Esophagus muscularis mucosa (tissue), 4 donors: ENCODE measurements at places on chromosomes 2 and 18.

GRCh38 chr18:36608107-36608506 lies 220.7 kb downstream of the TPGS2 start:
- DNase-seq = no peak

DNA sequence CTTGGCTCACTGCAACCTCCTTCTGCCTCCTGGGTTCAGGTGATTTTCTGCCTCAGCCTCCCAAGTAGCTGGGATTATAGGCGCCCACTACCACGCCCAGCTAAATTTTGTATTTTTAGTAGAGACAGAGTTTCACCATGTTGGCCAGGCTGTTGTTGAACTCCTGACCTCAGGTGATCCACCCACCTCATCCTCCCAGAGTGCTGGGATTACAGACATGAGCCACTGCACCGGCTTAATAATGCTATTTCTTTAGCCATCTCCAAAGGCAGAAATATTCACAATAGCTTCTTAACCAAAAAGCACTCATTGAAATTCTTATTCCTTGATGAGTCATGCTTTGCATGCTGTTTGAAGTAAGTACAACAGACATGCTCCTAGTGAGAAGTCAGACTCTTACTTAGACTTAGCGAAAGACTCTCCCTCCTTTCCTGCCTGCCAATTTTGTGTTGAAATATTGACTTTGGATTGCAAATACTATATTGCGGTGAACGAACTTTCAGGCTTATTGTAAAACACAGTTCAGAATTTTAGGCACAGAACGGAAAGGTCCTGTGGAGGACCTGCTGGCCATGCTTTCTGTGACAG lies 4.4 kb downstream of the ACTR3 start:
- DNase-seq = no peak

DNA sequence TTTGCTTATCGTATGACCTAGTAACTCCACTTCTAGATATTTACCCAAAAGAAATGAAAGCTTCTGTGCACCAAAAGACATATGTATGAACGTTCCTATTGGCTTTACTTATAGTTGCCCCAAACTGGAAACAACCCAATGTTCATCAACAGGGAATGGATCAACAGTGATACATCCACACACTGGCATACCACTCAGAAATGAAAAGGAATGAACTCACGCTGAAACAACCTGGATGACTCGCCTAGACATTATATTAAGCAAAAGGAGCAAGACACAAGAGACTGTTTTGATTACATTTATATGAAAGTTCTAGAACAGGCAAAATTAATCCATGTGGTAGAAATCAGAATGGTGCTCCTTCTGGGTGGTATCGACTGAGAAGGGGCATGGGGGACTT lies 18.9 kb downstream of the ADRA2B start:
- DNase-seq = no peak

GRCh38 chr2:20211860-20212458 lies 13.0 kb downstream of the SDC1 start:
- DNase-seq = no peak

- peak; percentile 21 for DNase-seq
Measured at GRCh38 chr18:6204476-6204875, 210.2 kb downstream of the L3MBTL4 start.

DNA sequence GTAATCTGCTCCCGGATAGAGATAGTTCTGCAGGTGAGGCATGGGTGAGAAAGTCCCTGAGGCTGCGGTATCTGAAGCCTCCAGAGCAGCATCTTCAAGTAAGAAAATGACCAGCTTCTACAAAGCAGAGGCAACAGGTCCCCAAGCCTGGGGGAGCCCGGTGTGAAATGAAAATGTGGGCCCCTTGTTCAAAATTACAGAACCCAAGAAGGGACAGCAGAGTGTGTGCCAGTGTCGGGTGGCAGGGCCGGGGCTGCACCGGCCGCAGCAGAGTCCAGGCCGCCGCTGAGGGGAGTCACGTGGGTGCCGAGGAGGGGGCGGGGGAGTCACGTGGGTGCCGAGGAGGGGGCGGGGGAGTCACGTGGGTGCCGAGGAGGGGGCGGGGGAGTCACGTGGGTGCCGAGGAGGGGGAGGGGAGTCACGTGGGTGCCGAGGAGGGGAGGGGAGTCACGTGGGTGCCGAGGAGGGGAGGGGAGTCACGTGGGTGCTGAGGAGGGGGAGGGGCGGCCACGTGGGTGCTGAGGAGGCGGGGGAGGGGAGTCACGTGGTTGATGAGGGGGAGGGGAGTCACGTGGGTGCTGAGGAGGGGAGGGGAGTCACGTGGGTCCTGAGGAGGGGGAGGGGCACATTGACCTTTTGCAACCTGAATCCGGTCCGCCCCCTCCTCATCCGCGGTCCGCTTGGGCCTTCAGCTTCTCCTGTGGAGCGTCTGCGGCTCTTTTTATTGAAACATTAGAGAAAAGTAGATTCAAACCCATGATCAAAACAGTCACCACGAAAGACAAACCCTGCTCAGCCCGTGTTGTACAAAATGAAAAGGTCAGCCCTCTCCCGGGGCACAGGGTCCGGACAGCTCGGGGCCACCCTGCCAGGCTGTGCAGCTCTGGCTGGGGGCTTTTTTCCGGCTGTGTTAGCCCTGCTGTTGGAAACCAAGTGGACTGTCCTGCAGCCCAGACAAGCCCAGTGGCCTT lies 10.4 kb downstream of the COLEC11 start:
- peak; percentile 81 for DNase-seq

DNA sequence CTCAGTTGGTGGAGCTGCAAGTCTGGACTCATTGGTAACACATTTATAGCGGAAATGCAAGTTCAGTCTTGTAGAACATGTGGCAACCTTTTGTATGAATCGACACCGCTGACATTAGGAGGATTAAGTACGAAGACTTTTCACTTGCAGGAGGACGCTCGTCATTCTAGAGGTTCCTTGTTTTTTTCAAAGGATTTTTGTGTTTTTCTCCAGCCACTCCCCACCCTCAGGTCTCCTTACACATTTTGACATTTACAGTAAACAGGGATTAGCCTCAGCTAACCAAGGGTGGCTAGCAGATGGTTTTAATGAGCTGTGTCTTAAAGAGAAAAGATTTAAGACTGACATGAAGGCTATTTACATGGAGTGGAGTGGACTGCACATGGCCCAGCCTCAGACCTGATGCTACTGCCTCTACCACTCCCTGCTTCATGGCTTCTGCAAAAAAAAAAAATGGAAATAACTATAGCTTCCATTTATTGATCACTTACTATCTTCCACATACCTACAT lies 173.8 kb downstream of the TRIB2 start:
- DNase-seq = no peak

- DNase-seq = no peak
Measured at GRCh38 chr2:9382604-9383235, 40.6 kb downstream of the ITGB1BP1 start.

DNA sequence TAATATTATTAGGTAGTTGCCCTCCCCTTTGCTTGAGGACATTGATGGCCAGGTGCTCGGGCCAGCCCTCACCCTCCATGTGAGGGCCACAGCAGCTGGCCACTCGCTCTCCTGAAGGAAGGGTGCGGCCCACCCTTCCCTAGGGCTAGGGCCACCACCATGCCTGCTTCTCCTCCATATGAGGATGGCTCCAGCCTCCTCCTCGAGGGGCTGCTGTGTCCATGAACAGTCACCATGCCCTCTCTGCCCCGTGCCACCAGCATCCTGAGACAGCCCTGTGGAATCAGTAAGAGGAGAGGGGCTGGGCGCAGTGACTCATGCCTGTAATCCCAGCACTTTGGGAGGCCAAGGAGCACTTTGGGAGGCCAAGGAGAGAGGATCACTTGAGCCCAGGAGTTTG lies 2.4 kb downstream of the GPR17 start:
- no peak for DNase-seq

DNA sequence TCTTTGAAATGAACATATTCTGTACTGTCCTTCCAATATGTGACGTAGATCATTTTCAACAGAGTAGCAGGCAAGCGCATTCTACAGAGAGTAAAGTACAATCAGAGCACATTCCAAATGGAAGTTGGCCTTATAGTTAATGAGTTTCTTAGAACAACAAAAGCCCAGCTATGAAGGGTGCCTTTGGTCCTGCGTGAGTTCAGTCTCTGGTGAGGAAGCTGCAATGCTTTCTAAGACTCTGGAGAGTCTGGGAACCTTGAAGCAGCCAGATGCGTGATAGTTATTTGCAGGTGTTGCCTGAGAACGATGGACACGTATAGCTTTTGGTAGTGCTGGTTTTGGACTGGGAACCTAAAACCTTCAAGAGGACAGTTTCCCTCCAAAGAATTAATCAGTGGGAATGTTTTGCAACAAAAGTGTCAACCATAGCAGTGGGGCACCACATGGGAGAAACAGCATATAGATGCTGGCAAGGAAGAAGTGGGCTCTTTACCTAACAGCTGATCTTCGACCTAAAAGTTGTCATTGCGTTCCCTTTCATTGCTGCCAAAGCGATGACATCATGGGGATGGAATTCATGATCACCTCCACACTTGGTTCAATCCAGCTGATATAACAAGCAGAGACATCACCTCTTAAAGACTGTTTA lies 9.3 kb upstream of the SNORC start:
- DNase-seq = peak; percentile 84

- DNase-seq = no peak
Measured at GRCh38 chr2:110871637-110872036, 139.3 kb downstream of the ACOXL start.

DNA sequence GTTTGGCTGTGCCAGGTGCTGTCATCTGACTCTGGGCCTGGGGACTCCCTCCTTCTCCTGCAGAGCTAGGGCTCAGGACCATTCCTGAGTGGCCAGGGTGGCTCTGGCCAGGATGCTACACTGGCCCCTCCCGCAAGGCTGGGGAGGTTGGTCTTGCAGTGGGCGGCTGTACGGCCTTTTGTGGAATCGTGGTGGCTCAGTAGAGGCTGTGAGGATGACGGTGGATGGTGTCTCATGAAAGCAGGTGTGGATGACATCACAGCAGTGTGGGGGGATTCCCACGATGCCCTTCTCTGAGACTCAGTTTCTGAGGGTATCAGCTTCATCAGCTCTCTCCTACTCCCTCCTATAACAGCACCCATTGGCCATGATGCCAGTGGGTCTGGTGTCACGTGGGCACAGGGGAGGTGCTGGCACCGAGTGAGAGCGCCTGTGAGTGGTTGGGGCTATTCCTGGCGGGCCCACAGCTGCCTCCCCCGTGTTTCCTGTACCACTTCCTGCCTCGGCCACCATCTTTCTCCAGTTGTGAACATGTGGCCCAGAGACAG lies 144.2 kb upstream of the HDAC4 start:
- DNase-seq = no peak

GRCh38 chr2:86022661-86023365 lies 82.9 kb downstream of the POLR1A start:
- DNase-seq = no peak

DNA sequence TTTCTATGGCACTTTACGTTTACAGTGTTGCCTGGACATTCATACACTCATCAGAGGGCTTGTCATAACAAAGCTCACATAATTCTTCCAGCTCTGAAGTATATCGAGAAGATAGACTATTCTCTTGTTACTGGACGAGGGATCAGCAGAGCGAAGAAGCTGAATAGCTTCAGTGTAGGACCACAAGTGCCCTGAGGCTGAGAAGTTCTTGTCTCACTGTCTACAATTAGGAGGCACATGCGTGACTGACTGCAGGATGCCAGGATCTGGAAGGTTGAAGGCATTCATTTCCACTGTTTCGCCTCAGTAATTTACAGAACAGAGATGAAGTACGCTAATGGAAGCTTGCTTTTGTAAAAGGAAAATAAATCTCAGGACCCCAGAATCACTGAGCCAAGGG lies 9.6 kb downstream of the SH3YL1 start:
- no peak for DNase-seq

DNA sequence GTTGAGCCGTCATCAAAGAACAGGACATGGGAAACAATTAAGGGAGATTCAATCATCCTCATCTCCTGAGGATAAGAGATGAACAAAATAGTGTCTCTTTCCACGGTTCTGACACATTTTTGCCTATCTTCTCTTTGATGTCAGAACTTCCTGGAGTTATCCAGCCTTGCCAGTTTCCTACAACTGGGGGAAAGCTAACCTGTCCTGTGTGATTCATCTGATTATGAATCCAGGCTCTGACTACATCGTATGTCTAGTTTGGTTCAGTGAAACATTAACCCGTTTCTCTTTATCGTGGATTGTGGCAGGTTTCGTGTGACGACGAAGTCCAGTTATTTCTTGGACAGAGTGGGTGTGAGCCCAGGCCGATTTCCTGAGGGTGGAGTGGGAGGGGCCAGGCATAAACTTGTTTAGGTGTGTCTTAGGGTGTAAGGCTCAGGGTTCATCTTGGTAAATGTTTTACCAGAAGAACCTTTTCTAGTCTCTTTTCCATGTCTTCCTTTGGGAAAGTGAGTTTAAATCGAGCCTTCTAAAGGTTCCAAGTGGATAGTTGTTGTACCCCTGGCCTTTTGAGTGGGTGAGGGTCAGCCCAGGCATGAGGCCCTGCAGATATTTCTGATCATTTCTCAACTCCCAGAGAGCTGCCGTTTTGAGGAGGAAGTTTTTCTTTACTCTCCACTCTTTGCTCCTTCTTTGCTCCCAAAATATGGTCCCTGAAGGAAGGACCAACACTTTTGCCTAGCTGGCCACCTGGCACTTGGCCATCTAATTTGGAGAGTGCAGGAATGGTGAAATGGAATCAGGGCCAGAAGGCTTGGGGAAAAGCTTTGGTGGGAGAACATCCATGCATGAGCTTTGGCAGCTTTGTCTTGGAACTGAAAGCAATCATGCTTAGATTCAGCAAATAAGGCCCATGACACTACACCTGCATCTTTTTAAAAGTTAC lies 50.4 kb upstream of the FZD5 start:
- no peak for DNase-seq

- DNase-seq = no peak
Measured at GRCh38 chr2:28449488-28450395, 46.1 kb upstream of the PLB1 start.

GRCh38 chr2:197254776-197255530 lies 55.6 kb downstream of the ANKRD44 start:
- peak; percentile 77 for DNase-seq

DNA sequence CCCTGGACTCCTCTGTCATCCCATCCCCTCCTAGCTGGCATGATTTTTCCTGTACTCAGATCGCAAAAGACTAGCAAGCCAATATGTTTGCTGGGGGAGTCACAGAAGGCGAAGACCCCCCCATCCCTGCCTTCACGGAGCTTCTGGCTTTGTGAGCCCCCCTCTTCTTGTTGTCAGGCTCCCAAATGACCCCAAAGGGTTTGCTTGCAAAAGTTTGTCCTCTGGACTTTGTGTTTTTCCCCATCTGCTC lies 169.9 kb downstream of the SMAD7 start:
- DNase-seq = no peak

- DNase-seq = no peak
Measured at GRCh38 chr2:55923091-55923981, at the start of gene EFEMP1. TSS of gene EFEMP1 (minus strand) at chr2:55923782. CDS start at chr2:55922440, 1,342 bp downstream.

DNA sequence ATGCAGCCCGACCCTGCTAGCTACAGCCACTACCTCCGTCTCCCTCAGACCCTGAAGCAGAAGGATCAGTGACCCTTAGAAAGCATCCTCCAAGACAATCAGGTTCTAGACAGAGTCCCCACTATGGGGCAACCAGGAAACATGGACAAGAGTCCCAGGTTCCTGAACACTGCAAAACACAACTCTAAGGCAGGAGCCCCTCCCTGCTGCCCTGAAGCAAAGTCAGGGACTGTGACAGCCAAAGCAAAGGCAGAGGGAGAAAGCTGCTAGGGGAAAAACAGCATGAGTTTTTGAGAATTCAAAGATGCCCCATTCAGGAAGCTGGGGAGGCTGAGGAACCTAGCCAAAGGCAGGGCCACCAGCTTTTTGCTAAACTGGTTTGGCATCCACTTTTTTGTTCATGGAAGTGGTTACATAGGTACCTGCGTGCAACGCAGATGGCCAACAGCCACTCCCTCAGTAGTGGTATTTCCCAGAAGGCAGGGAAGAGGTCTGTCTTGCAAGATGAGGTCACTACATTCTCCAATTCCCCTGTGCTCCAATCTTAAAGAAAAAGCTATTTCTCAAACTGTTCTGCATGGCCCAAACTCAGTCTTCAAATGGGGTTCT lies 33.2 kb downstream of the MYO5B start:
- no peak for DNase-seq

- DNase-seq = no peak
Measured at GRCh38 chr2:156437272-156437930, 1.2 kb downstream of the GPD2 start.
